NCI-H146 (cell line): ENCODE measurements at places on chromosomes 11 and 22.

DNA sequence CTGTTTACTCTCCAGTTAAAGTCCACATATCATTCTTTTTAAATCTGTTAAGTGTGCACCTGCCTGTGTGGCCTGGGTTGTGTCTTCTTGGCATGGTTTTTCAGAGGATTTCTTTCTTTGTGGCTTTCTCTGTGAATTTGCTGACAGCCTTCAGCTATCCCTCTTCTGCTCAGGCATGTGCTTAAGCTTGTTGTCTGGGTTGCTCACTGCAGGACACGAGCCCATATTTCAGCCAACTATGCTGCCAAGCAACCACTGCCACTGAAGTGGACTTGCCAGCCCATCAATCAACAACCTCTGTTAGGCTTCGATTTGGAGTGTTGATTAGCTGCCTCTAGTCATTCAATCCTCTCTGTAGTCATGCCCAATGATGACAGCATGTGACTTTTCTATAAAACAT lies 18.4 kb downstream of the OR51I2 start:
- no peak for DNase-seq

DNA sequence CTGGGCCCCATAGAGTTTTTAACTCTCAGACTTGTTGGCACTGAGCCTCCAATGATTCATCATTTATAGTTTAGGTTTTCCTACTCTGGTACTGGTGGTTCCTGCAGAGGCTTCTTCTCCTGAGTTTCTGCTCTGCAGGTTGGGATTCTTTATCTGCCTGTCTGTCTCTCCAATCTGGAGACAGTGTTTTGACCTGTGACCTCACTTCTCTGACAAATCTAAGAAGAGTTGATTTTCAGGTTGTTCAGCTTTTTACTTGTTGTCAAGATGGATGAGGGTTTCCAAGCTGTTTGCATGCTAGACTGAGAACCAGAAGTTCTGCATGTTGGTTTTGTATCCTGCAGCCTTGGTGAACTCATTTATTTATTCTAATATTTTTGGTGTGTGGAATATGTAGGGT lies 63.9 kb downstream of the JAM3 start:
- DNase-seq = no peak

DNA sequence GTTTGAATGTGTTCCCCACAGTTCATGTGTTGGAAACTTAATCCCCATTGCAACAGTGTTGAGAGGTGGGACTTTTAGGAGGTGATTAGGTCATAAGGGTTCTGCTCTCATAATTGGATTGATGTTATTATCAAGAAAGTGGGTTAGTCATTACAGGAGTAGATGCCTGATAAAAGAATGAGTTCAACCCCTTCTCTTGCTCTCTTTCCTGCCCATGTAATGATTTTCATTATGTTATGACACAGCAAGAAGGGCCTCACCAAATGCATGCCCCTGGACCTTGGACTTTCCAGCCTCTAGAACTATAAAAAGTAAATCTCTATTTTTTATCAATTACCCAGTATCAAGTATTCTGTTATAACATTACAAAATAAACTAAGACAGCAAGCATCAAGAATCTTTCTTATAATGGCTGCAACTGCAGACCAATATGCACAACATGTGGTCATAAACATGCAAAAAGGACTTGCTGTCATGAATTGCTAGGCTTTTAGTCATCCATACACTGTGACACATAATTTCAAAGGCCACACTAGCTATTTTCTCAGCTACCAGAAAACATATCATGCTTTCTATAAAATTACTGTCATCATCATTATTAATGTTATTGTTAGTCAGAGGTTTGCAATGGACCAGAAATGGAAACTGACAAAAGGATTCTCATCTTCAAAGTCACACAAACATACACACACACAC lies 99.9 kb upstream of the GUCY1A2 start:
- DNase-seq = no peak

- DNase-seq = no peak
These were observed 177.5 kb upstream of the POU2AF2 start for GRCh38 chr11:111067994-111068393.

- DNase-seq = peak; percentile 17
These were observed 1.5 kb upstream of the TOLLIP start for GRCh38 chr11:1310772-1311468.

DNA sequence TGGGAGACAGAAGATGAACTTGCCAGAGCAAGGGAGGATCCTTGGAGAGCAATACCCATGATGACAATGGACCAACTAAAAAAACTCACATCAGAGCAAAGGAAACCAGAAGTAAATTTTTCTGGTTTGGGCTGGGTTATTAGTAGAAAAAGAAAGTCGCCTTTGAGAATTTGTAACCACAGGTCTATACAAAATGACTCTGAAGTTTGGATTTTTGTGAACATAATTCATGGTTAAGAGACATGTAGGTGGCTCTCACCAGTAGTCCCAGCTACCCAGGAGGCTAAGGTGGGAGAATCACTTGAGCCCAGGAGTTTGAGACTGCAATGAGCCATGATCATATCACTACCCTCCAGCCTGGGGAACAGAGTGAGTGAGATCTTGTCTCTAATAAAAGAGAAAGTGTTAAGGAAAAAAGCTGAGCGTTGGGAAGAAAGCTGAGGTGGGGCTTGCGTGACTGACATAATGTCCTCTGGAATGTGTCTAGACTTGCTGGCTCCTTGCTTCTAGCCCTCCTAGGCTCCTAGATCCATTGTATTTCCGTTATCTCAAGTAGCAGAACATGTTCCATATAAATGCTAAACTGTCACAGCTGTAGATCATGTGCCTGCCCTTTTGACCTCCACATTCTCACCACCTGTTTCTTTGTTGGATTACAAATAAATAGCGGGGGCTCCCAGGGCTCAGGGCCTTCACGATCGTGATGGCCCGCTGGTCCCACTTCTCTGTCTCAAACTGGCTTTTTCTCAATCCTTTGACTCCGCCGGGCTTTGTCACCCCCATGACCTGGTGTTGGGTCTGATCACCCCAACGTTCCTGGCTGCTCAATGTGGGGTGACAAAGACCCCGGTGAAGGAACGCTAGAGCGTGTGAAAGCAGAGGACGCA lies 56.2 kb upstream of the SC5D start:
- peak; percentile 71 for DNase-seq

DNA sequence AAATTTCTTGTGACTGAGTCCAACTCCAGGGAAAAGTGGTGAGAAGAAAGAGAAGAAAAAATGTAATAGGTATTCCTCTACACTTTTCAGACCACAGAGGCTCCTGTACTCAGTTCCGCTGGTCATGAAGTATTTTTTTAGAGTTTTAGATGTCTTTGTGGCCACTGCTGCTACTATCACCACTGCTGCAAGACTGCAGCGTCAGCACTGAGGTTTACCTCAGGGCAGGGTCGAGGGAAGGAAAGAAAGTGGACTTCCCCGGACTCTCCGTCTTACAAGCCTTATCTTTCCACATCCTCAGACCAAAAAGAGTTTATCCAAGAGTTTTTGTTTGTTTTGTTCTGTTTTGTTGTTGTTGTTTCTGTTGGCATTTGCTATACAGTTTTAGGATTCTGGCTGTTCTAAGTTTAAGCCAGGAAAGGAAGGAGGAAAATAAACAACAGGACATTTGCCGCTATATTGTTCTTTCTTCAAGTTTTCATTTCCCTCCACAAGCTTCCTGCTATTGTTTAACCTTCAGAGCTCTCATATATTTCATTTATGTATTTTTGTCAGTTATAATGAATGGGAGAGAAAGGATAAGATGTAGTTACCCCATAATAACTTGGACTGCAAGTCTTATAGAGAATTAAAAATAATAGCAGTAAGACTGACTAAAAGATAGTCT lies 919.3 kb downstream of the NTM start:
- DNase-seq = no peak

DNA sequence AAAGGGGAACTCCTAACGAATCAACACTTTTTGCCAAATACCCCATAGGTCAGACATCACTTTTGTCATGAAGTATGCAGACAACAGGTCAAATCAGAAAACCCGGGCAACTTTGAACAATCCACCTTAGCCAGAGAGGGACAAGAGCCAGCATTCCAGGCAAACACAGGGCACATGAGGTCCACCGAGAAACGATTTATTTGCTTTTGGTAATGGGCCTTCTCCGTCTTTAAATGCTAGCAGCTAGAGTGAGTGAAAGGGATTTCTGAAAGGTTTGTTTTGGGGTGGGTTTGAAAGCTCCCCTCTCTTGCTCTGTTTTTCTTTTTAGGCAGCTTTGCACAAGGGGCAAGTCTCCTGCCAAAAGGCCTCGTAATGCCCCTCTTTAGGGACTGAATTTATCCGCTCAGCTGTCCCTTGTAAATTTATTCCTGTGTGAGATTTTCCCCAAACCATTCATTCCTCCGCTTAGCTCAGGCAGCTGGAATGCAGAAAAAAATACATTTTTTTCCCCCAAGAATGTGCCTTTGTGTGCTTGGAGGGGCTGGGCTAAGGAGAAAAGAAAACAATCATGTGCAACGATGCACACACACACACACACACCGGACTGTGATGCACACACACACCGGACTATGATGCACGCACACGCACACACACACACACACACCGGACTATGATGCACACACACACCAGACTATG lies 196.9 kb downstream of the SNX19 start:
- DNase-seq = no peak

- DNase-seq = no peak
These were observed 31.1 kb upstream of the ARHGAP32 start for GRCh38 chr11:129223260-129223659.

- peak; percentile 35 for DNase-seq
These were observed 102.1 kb upstream of the FAT3 start for GRCh38 chr11:92122561-92122960.

- no peak for DNase-seq
These were observed 26.2 kb downstream of the FSHB start for GRCh38 chr11:30257058-30257457.

DNA sequence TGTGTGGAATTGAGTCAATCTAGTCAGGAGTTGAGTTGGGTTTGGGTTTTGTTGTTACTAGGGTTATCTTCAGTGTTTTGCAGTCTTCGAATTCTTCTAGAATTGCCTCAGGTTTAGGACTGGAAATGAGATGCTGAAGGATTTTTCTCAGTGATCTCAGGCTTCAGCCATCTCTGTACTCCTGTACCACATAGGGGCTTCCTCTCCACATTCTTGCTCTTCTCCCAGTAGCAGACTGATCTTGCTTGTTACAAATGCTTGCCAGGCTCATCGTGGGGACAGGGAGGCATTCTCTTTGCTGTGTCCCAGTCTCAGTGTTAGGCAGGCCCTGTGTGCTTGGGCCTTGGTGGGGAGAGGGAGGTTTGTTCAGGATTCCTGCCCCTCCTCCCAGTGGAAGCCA lies 96.1 kb downstream of the LRRC32 start:
- DNase-seq = no peak

DNA sequence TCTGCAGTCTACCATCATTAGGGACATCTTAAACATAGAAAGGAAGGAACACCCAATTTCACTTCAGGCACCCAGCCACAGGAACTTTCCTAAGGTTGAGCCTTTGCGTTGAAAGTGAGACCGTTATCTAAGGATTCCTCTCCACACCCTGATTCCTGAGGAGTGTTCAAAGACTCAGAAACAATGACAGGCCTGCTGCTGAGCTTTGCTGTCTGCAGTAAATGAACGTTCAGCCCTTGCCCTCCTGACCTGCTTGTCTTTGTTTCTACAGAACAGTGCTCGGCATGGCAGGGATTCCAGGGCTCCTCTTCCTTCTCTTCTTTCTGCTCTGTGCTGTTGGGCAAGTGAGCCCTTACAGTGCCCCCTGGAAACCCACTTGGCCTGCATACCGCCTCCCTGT lies 7.0 kb downstream of the PRSS23 start:
- DNase-seq = no peak

GRCh38 chr11:65115361-65116082 lies 2.0 kb downstream of the ZNHIT2 start:
- no peak for DNase-seq

GRCh38 chr11:47020793-47021526 lies 84.4 kb downstream of the CSTPP1 start:
- peak; percentile 88 for DNase-seq

DNA sequence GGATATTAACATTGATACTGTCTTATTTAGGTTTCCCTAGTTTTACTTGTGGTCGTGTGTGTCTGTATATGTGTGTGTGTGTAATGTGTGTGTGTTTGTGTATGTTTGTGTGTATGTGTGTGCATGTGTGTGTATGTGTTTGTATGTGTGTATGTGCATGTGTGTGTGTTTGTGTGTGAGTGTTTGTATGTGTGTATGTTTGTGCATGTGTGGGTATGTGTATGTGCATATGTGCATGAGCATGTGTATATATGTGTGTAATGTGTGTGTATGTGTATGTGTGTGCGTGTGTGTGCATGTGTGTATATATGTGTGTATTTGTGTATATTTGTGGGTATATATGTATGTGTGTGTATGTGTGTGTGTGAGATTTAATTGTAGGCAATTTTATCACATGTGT lies 17.3 kb upstream of the DNAL4 start:
- DNase-seq = no peak

DNA sequence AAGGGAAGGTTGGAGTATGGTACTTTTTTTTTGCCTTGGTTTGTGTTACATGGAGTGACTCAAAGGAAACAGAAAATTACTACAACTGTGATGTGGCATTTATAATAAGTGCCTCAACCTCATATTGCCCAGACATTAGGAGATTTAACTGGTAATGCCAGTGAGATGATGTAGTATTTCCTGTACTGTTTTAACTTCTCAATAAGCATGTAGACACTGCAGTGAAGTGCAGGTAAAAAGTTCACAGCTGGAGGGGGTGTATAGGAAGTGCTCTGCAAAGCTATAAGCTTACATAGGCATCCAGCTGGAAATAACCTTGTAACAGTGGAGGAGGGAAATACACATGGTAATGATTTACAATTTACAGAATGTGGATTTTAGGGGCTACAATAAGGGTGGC lies 138.2 kb upstream of the MTMR2 start:
- no peak for DNase-seq

DNA sequence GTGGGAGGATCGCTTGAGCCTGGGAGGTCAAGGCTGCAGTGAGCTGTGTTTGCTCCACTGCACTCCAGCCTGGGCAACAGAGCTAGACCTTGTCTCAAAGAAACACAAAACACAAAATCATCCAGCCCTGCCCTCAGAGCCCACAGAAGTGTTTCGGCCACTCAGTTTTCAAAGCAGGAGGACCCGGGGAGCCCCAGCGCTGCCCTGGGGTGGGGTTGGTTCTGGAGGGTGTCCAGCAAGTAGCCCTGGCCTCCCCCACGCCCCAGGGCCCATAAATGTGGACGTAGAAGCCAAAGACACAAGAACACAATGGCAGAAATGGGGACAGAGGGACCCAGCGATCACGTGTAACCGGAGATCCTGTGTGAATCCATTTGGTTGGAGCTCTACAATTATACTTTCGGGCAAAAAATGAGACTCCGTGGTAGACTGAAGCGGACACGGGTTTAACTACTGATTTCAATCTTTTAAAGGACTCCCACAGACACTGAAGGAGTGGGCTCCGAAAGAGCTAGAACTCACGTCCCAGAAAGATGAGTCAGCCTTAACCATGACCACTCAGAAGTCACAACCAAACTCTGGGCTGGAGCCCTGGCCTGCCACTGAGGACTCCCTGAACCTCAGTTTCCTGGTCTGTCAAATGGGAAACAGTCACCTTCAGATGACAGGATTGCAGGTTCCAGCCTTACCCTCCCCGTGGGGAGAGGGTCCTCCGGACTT lies 9.0 kb upstream of the CYTH4 start:
- DNase-seq = no peak
